ENCODE measurements at places on chromosomes 7 and 10.

DNA sequence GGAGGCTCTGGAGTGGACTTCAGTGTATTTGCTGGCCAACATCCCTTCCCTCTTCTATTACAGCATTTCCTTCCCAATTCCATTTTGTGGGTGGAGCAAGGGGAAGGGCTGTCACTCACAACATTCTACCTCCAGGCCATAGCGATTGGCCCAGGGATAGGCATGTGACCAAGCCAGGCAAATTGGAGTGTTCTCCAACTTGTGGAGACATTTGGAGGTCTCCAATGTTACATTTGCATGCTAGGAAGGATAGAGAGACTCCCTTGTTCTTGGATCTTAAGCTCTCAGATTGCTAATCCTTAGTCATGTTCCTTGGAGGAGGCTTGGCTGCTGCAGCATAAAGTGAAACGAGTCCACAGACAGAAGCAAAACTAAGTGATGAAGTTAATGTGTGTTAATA lies 95.6 kb upstream of the KIF5B start:
- no peak for DNase-seq

DNA sequence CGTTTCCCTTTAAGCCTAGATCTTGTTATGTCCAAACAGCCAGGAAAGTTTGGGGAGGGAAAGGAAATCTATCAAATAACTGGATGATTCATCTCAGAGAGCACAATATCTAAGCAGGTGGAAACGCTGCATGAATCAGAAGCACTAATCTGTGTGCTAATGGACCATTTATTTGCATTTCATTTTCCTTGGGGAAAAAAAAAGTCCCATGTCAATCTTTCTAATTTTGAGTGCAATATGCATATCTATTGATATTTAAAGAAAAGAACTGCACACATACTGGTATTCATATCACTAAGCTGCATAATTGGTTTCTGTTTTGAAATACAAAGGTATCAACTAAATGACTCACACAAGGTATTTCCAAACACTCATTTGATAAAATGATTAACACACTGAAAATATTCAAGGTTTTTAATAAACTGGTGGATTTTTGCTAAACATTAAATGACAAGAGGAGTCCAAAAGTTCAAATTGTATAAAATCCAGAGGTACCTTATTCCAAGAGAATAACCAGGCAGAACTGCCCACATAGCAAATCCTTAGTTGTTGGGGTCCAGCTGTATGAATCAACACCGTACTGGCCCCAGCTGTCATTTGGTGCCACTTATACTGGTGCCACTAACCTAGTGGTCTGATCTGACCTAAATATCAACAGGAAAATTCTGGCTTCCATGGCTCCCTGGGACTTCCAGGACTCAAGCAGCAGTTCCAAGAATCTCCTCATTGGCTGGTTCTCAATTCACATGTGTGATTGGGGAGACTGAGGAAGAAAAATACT lies 122.2 kb upstream of the SP4 start:
- no peak for DNase-seq

- no peak for DNase-seq
Measured at GRCh38 chr7:22990588-22990949, 23.4 kb downstream of the HYCC1 start.

- DNase-seq, result no peak
Measured at GRCh38 chr7:114910787-114911186, 11.1 kb upstream of the MDFIC start.

DNA sequence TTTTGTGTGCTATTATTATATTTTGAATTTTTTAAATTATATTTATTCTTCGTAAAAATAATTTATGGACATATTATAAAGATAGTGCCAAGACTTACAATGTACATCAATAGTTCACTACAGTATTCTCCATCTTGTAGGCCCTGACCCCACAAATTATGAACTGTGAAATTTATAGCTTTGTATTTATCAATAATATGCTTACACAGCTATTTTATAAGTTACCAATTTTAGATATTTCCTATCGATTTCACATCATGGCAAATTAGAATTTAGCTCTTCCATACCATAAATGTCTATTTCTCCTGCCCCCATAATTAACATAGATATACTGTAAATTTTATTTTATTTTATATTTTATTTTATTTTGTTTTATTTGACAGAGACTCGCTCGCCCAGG lies 34.4 kb upstream of the GNAI1 start:
- no peak for DNase-seq

GRCh38 chr10:51273574-51273973 lies 199.3 kb downstream of the PRKG1 start:
- DNase-seq, result no peak

DNA sequence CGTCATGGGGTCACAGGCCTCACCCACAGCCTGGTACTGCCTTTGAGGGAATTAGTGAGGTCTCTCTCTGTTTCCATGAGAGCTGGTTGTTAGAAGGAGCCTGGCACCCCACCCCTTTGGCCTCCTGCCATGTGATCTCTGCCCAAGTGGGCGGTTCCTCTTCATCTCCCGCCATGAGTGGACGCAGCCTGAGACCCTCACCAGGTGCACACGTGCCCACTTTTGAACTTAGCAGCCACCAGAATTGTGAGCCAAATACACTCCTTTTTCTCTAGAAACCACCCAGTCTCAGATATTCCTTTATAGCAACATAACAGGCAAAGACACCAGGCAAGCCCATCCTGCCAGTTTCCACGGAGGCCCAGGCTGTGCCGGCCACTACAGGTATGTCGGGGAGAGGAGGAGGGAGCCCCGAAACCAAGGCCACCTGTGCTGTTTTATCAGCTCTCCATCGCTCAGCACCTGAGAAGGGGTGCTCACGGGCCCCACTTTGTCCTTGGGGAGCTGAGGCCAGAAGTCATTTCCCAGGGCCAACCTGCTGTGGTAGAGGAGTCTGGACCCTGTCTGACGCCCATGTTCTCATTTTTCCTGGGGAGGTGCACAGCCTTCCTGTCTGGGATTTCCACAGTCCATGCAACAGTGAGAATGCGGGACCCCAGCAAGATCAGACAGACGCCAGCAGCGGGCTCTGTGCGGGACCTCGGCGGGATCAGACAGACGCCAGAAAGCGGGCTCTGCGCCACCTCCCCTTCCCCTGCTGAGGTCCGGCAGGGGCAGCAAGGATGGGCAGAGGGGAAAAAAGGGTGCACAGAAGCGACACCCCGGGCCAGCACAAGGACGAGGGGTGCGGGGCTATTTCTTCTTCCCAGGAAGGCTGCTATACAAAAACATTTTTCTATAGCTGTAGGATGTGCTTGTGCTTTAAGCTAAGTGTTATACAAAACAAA lies 220.5 kb downstream of the ELFN1 start:
- no peak for DNase-seq

DNA sequence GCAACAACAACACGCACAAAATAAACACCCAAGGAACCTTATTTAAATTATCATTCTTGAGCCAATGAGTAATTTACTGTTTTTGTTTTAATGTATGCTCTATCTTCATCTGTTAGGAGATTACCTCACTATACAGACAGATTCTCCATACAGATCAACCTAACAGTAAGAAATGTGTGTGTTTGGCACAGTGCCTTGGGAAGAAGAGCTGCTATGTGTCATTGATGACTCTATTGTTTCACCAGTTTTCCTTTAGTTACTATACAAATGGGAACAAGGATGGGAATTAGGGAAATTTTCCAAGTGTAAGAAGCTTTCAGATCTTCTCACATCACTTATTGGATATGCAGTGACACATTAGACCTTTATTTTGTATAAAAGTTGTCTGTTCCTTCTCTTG lies 640.3 kb downstream of the NRG3 start:
- DNase-seq, result no peak

- DNase-seq, result no peak
Measured at GRCh38 chr10:81898518-81898917, 23.5 kb downstream of the NRG3 start.

- no peak for DNase-seq
Measured at GRCh38 chr7:128858380-128859231, 4.0 kb upstream of the ATP6V1F start.

DNA sequence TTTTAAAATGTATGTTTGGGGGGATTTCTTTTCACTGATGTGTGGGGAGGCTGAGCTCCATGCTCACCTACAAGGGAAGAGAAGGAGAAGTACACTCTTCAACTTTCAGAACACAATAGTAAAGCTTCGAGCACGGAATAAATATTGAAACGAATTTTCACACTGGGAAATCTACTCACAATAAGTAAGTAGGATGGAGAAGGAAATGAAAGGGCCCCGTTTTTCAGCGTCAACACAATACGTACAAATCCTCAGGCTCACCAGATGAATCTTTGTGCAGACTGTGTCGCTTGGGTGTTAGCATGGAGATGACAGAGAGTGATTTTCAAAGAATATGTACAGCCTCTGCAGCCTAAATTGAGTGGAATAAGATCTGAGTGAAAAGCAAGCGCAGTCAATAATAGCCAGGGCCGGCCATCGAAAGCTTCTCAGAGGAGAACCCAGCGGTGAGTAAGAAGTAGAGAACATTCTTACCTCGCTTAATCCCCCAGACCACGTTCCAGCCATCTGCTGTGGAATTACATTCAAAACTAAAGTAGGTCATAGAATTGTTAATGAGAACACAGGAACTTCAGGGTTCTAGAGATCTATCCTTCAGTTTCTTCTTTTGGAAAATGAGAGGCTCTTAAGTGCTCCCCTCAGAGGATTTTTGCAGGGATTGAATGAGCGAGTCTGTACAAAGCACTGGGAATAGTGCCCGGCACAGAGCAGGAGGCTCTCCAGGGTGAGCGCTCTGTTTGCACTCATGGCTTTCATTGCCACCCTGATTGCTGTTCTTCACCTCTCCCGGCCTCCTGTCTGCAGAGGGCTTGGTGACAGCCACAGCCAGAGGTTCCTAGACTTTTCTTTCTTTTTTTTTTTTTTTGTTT lies 292.8 kb downstream of the SFMBT2 start:
- no peak for DNase-seq

DNA sequence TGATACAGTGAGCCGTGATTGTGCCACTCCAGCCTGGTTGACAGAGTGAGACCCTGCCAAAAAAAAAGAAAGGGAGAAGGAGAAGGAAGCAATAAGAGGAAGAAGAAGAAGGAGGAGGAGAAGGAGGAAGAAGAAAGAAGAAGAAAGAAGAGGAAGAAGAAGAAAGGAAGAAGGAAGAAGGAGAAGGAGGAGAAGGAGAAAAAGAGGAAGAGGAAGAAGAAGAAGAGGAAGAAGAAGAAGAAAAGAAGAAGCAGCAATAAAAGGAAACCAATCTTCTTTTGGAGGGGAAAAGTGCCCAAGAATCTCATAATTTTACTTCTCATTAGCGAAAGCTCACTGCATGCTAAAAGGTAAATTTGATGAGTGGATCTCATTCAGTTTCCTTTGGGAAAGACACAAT lies 85.7 kb upstream of the GLCCI1 start:
- DNase-seq, result no peak

- no peak for DNase-seq
Measured at GRCh38 chr10:129161150-129161549, 305.9 kb upstream of the MGMT start.

- DNase-seq, result no peak
Measured at GRCh38 chr10:119754936-119755335, 29.1 kb downstream of the INPP5F start.

GRCh38 chr7:45158471-45158870 lies 880 bp downstream of the RAMP3 start:
- no peak for DNase-seq

DNA sequence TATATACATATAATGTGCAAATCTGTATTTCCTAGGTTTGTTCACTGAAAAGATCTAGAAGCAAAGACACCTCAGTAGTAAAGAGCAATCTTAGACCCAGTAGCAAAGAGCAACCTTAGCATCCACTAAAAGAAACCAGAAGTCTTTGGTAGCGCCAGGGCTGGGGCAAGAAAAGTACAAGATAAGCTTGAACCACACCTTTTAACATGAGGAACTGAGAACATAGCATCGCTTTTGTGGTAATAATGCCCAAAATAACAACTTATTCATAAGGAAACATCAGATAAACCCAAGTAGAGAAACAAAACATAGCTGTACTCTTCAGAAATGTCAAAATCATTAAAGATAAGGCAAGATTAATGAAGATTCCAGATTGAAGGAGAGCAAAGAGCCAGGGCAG lies 173.4 kb downstream of the IMMP2L start:
- DNase-seq, result no peak

DNA sequence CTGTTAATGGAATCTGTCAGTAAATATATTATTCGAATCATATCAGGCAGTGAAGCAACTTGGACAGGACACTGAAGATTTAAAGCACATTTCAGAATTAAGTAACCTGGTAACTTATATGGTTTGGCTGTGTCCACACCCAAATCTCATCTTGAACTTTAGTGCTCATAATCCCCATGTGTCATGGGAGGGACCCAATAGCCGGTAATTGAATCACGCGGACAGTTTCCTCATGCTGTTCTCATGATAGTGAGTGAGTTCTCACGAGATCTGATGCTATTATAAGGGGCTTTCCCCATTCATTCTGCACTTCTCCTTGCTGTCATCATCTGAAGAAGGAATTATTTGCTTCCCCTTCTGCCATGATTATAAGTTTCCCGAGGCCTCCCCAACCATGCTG lies 83.2 kb upstream of the COL1A2 start:
- DNase-seq, result no peak

GRCh38 chr7:6558837-6559236 lies 7.6 kb upstream of the GRID2IP start:
- DNase-seq, result no peak

- DNase-seq, result no peak
Measured at GRCh38 chr10:8365935-8366911, 311.7 kb downstream of the GATA3 start.

DNA sequence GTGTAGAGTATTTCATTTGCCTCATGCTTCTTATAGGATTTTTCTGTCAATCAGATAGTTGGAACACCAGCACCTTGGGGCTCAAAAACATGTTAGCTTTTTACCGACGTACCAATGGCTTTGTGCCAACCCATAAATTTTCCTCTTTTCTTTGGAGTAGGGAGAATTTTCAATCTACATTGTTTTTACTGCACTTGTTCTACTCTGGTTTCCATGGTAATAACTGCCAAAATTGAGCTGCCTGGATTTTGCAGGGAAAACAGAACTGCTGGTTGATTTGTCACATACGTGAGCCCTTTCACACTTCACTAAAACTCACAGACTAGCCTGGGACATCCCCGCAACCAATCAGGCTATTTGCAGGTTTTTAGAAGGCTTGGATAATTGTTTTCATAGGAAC lies 189.7 kb downstream of the ARHGAP21 start:
- DNase-seq, result no peak

DNA sequence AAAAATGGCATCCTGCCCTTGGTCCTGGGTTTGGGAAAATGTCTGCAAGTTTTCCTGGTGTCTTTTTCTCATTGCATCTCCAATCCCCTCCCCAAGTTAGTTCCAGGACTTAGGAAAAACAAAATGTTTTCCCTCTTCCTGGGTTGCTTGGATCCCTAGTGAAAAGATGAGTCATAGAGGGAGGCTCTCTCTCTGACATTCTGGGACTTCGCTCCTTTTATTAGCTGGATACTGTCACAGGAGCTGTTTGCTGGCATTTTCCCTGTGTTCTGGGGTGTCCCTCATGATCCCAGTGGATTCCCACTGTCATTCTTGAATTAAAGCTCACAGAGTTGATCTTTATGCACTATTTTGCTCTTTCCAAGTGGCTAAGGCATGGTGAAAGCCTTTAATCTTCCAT lies 316.4 kb upstream of the MBL2 start:
- no peak for DNase-seq

GRCh38 chr7:37988721-37989650 lies 68.5 kb downstream of the EPDR1 start:
- no peak for DNase-seq

All from NCI-H1436 treated with DMSO at 0.1 percent for 48 hours (cell line).